ENCODE measurements at places on chromosomes 3 and 15.

DNA sequence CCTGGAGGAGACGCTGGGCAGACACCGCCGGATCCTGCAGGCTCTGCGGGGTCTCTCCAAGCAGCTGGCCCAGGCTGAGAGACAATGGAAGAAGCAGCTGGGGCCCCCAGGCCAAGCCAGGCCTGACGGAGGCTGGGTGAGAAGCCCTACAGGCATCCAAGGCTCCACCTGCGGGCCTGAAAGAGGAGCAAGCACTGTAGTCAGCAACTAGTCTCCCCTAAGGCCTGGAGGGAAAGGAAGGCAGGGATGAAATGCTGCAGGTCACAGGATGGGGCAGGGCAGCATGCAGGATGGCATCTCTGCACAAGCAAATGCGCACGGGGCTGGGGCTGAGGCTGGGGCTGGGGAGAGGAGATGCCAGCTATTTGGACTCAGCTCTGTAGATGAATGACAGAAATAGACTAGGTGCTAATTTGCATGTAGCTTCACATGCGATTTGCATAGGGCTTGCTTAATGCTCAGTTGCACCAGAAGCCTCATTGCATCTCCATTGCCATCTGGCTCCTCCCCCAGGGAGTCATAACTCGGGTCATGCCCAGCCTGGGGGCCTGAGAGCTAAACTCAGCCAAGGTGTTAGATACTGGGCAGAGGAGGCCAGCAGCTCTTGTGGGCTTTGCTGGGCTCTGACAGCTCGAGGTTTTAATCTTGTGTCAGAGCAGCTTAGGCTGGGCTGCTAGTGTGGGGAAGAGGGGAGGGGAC lies 5.2 kb upstream of the CPLX3 start:
- no peak for DNase-seq

DNA sequence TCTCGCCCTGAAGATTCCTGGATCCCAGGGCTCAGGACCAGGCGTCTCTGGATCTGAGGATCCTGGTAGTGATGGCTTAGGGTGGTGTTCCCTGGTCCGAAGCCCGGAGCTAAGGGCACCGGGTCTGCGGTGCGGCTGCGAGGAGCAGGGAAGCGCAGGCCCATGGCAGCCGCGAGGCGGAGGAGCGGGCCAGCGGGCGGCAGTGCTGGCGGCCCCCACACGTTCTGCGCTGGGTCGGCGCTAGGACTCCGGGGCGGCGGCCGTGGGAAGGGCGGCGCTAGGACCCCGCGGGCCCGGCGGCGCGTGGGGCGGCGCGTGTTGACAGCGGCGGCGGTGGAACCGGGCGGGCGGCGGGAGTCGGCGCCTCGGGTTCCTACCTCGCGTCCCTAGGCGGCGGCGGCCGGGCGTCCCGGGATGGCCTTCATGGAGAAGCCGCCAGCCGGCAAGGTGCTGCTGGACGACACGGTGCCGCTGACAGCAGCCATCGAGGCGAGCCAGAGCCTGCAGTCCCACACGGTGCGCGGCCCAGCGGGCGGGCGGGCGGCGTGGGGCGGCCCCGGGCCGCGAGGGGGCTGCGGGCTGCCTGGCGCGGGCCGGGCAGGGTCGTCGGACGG lies at the start of gene PXK:
Gene PXK, plus strand, starts transcription at position 318 of the 614 bp plus-strand sequence. Its CDS starts 97 bp downstream, at position 415.
- DNase-seq = peak; percentile 91

DNA sequence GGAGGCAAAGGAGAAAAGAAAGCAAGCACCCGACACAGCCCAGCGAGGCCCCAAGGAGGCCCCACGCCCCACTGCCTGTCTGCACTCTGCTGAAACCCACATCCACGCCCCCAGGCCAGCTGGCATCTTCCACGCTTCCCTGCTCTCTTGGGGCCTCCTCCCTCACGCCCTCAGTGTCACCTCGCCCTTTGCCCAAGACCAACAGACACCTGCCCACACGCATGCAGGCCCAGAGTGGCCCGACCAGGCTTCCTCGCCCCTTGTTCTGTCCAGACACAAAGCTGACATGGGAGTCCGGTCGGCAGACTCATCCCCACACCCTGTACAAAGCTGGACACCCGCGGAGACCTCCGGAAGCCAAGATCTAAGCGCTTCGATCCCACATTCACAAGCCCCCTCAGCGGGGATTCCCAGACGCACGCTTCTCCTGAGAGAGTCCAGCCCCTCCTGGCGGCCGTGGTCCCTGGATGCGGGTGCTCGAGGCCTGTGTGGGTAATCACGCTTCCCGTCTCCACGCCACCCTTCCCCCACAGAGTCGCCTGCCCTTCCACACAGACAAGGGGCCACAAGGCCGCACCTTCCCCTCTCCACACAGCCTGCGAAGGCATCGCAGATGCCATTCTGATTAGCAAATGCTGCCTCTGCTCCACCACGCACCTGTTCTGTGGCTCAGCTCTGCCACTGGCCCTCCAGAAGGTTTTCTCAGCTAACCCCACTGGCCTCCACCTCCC lies 176.6 kb downstream of the XXYLT1 start:
- no peak for DNase-seq

DNA sequence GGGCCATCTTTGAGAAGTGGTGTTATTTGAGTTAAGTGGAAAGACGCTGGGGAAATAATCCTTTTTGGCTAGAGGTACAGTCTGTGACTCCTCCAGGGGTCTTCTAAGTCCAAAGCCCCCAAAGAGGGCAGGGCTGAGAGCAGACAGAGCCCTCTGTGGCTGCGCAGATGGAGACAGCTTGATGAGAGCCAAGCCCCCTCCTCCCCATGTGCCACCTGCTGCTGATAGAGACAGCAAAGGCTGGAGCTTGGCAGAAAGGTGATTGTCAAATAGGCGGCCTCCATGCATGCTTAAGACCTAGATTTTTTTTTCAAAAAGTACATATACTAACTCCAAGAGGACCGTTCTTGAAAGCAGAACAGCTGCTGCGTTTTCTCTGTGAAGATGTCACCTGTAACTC lies 72.4 kb downstream of the CRYGS start:
- DNase-seq = no peak

- no peak for DNase-seq
Observed at GRCh38 chr3:18880691-18881090, 267.6 kb upstream of the KCNH8 start.

DNA sequence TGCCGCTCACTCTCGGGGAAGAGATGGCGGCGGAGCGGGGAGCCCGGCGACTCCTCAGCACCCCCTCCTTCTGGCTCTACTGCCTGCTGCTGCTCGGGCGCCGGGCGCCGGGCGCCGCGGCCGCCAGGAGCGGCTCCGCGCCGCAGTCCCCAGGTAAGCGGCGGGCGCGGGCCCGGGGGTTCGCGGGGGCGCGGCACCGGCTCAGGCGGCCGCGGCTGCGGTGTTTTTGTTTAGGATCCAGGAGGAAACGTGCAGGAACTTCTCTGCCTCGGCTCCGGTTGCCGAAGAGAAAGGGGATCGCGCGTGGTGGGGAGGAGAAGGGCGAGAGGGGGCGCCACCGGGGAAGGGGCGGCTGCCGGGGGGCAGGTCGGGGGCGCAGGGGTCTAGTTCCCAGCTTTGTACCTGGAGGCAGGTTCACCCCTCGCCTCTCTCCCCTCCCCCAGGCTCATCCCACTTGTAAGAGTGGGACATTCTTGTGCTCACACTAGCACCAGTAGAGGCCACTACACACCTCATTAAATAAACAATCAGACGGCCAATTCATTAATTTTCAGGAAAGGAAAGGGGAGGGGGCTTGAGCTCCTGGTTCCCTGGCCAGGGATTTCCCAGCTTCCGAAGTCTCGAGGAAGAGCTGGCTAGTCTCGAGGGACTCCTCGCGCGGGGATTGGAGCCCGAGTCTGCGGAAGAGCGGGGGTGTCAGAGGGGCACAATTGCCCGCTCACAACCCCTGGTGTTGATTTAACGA lies 562 bp downstream of the NEO1 start:
- DNase-seq = peak; percentile 60

DNA sequence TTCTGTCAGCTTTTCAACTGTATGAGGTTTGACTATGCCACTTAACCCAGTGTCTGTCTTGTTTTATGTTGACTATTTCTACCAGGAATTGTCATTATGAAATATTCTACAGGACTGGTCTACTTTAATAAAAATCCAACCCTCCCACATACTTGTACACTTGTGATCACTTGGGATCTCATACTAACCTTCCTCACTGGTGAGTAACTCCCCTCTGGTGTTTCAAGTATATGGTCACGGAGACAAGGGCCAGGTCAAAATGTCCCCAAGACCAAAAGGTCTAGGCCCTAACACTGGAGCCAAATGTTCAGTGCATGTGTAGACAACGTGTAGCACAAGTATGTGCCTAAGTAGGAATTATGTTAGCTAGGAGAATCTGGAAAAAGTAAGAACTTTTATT lies 122.7 kb upstream of the TJP1 start:
- DNase-seq = no peak

Data from activated CD8-positive, alpha-beta memory T cell treated with anti-CD3 and anti-CD28 coated beads, Interleukin-2, amount 50 U/mL, for 48 hours (primary cell).